Astrocyte (in vitro differentiated cells and primary cell): ENCODE measurements at places on chromosomes 13 and 19. TPM values are rescaled to one million over a fixed set of nuclear protein-coding genes. Genes with fewer than 3 reads are reported as not detected.

NLRP7 gene
- not detected in 2 replicates for total RNA-seq

ZNF865 gene
- 15.0 and 15.3 TPM in 2 replicates for total RNA-seq

DPF1 gene
- 4.0 and 4.5 TPM in 2 replicates for total RNA-seq

FSD1 gene
- 15.0 and 15.1 TPM in 2 replicates for total RNA-seq

CYP2S1 gene
- 6.2 and 11.1 TPM in 2 replicates for total RNA-seq

MRI1 gene
- total RNA-seq: 25.8 and 26.6 TPM in 2 replicates

BBC3 gene
- total RNA-seq: 43.5 and 54.6 TPM in 2 replicates

ERICH4 gene
- total RNA-seq: not detected in 2 replicates

PTBP1 gene
- total RNA-seq: 366 and 386 TPM in 2 replicates

KIR2DL1 gene
- total RNA-seq: not detected in 2 replicates

CGB8 gene
- total RNA-seq: 9.4 and 15.8 TPM in 2 replicates

ADPRHL1 gene
- 2.5 and 3.1 TPM in 2 replicates for total RNA-seq

CNN1 gene
- total RNA-seq: 201 and 236 TPM in 2 replicates

ZNF793 gene
- 8.5 and 9.8 TPM in 2 replicates for total RNA-seq

PCDH17 gene
- 0.70 and 2.1 TPM in 2 replicates for total RNA-seq

CYP4F12 gene
- not detected in 2 replicates for total RNA-seq

UCHL3 gene
- 58.0 and 59.2 TPM in 2 replicates for total RNA-seq

ATP8B3 gene
- 3.0 and 4.4 TPM in 2 replicates for total RNA-seq

KLK2 gene
- not detected in 2 replicates for total RNA-seq

MADCAM1 gene
- total RNA-seq: 0.57 and 0.60 TPM in 2 replicates

KCTD12 gene
- total RNA-seq: 13.0 and 13.7 TPM in 2 replicates

ZNF667 gene
- total RNA-seq: 0.50 and 0.64 TPM in 2 replicates

RYR1 gene
- total RNA-seq: 0.05 and 0.32 TPM in 2 replicates

EFNA2 gene
- total RNA-seq: 7.0 and 8.4 TPM in 2 replicates

CEACAM18 gene
- total RNA-seq: not detected in 2 replicates

PPP2R1A gene
- total RNA-seq: 316 and 332 TPM in 2 replicates

NTN5 gene
- 0.11 and 0.41 TPM in 2 replicates for total RNA-seq

CEACAM20 gene
- not detected in 2 replicates for total RNA-seq

POMP gene
- total RNA-seq: 125 and 131 TPM in 2 replicates

ZNF439 gene
- not detected in 2 replicates for total RNA-seq

C5AR2 gene
- not detected in 2 replicates for total RNA-seq

AMER2 gene
- total RNA-seq: 0.02 TPM in 1 of 2 replicates, not detected in the other

ZNF888 gene
- 7.7 and 7.9 TPM in 2 replicates for total RNA-seq

PRR19 gene
- total RNA-seq: 1.3 and 1.4 TPM in 2 replicates

ASPDH gene
- total RNA-seq: not detected in 2 replicates

ZSWIM9 gene
- total RNA-seq: 4.7 TPM in 2 replicates

ATCAY gene
- 4.5 and 6.5 TPM in 2 replicates for total RNA-seq

ZNF358 gene
- 39.8 and 41.1 TPM in 2 replicates for total RNA-seq

FBXL12 gene
- total RNA-seq: 52.3 and 54.2 TPM in 2 replicates

U2AF1L4 gene
- total RNA-seq: 15.7 and 16.6 TPM in 2 replicates

CEACAM4 gene
- total RNA-seq: not detected in 2 replicates

FGF22 gene
- 0.25 TPM in 1 of 2 replicates, not detected in the other for total RNA-seq

ZFP30 gene
- total RNA-seq: 13.4 and 13.9 TPM in 2 replicates

TMPRSS9 gene
- total RNA-seq: 0.16 and 0.17 TPM in 2 replicates

MTRF1 gene
- 11.2 and 11.6 TPM in 2 replicates for total RNA-seq

APBA3 gene
- 16.4 and 16.5 TPM in 2 replicates for total RNA-seq

CAMSAP3 gene
- total RNA-seq: 2.8 and 4.1 TPM in 2 replicates

THSD8 gene
- 3.6 and 4.5 TPM in 2 replicates for total RNA-seq

RDH8 gene
- total RNA-seq: not detected in 2 replicates

IZUMO2 gene
- not detected in 2 replicates for total RNA-seq

LSR gene
- total RNA-seq: 8.4 and 18.1 TPM in 2 replicates

NPAS1 gene
- total RNA-seq: 2.5 and 3.6 TPM in 2 replicates

ZSCAN4 gene
- 0.43 and 1.2 TPM in 2 replicates for total RNA-seq

PALM3 gene
- total RNA-seq: 1.2 and 1.6 TPM in 2 replicates

PSG11 gene
- 0.26 and 0.43 TPM in 2 replicates for total RNA-seq

VRK3 gene
- total RNA-seq: 32.6 and 33.0 TPM in 2 replicates
